ENCODE measurements at places on chromosomes 3 and 15.

DNA sequence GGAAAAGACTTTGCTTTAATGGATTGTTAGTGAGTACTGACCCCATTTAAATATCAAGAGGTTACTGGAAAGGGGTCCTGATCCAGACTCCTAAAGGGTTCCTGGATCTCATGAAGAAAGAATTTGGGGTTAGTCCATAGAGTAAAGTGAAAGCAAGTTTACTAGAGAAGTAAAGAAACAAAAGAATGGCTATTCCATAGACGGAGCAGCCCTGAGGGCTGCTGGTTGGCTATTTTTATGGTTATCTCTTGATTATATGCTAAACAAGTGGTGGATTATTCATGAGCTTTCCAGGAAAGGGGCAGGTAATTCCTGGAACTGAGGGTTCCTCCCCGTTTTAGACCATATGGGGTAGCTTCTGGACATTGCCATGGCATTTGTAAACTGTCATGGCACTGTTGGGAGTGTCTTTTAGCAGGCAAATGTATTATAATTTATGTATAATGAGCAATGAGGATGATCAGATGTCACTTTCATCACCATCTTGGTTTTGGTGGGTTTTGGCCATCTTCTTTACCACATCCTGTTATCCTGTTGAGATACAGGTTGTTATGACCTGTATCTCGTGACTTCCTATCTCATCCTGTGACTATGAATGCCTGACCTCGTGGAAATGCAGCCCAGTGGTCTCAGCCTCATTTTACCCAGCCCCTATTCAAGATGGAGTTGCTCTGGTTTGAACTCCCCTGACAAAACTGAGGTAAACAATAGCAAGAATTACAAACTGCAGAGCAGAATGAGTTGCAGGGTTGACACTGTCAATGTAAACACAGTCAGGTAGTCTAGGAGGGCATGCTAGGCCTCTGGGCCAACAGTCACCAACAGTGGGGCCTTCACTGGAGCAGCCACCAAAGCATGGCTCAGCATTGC, 10.3 kb upstream of the GPR160 start:
- no peak for DNase-seq

- no peak for DNase-seq
Measured at GRCh38 chr3:179949412-179949811, 87.3 kb downstream of the PEX5L start.

GRCh38 chr3:97264180-97264579, 449.8 kb downstream of the EPHA6 start:
- no peak for DNase-seq

DNA sequence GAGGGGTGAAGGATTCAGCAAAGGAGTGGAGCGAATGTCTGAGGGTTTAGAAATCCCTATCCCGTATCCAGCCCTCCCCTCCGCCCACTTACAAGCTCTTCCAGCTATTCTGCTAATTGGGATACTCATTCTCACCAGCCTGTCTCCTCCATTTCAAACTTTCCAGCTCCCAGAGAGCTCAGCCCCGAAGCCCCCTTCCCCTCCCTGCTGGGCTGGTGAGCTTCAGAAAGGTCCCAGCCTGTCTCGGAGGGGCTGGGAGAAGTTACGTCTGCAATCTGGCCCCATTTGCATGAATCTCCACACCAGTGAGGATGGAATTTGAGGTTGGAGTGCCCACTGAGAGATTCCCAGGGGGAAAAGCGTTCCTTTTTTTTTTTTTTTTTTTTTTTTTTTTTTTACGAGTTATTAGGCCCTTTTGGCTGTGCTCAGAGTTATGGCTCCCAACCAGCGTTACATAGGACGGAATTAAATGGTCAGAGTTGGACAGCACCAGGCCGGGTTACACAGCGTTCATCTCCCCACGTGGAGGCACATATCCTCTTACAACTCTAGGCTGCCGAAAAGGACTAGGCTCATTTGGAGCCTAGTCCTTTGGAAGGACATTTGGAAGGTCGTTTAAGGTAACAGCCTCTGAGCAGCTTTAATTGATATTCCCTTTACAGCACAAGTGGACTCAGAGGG, 34.6 kb downstream of the FGD5 start:
- no peak for DNase-seq

GRCh38 chr15:41957021-41957897, 15.1 kb downstream of the EHD4 start:
- DNase-seq = no peak

DNA sequence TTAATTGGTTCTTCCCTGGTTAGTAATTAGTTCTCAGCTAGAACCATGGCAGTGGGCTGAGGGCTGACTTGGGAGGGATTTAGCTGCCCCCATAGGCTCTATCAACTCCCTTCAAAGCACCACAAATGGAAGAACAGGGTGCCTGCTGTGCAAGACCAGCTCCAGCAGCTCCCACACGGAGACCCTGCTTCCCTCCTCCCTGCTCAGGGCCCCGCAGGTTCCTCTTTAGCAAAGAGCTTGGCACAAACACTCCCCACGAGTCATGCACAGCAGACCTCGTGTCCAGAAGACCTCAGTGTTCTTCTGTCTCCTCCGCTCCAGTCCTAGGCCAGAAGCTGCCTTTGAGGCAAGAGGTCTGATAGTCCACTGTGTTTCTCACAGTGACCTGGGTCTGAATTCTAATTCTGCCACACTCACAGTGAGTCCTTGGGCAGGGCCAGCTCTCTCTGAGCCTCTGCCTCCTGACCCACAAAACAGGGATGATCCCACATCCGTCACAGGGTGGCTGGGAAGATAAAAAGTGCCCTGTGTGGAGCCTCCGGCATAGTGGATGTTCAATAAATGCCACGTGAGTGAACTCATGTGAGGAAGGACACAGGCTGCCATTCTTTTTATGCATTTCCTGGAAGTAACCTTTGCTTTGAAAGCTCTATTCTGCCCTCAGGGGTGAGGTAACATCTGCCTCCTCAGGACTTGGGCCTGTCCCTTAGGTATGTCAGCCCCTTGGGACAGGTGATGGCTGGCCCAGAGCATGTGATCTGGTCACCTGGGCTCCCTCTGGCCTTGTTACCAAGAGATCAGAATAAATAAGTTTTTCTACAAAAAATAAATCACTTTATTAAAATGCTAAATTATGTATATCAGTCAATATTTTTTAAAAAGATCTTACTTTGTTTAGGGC, 7.6 kb downstream of the RAB6B start:
- DNase-seq = no peak

DNA sequence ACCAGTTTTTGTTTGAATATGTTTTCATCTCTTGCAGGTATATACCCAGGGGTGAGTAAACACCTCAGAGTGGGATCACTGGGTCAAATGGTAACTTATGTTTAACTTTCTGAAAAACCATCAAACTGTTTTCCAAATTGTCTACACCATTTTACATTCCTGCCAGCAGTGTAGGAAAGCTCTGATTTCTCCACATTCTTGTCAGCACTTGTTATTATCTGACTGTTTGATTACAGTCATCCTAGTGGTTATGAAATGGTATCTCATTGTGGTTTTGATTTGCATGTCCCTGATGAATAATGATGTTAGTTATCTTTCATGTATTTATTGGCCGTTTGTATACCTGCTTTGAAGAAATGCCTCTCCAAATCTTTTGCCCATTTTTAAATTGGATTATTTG, 13.8 kb downstream of the FSD2 start:
- no peak for DNase-seq

DNA sequence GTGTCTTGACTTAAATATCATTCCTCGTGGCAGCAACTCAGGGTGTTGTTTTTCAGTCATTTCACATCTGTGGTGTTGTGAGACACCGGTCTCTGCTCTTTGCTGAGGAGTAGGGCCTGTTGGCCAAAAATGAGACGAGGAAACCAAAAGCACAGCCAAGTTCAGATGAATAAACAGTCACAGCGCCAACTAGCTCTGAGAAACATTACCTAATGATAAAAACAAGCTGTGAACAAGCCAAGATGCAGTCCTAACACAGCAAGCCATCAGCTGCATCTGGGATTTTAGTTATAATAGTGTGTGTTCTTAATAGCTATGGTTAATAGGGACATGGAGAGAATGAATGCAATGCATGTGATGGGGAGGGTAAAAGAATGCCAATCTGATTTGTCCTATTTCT, 843.4 kb upstream of the DPPA4 start:
- DNase-seq = no peak

- no peak for DNase-seq
Measured at GRCh38 chr15:101038327-101039003, 119.3 kb downstream of the LRRK1 start.

DNA sequence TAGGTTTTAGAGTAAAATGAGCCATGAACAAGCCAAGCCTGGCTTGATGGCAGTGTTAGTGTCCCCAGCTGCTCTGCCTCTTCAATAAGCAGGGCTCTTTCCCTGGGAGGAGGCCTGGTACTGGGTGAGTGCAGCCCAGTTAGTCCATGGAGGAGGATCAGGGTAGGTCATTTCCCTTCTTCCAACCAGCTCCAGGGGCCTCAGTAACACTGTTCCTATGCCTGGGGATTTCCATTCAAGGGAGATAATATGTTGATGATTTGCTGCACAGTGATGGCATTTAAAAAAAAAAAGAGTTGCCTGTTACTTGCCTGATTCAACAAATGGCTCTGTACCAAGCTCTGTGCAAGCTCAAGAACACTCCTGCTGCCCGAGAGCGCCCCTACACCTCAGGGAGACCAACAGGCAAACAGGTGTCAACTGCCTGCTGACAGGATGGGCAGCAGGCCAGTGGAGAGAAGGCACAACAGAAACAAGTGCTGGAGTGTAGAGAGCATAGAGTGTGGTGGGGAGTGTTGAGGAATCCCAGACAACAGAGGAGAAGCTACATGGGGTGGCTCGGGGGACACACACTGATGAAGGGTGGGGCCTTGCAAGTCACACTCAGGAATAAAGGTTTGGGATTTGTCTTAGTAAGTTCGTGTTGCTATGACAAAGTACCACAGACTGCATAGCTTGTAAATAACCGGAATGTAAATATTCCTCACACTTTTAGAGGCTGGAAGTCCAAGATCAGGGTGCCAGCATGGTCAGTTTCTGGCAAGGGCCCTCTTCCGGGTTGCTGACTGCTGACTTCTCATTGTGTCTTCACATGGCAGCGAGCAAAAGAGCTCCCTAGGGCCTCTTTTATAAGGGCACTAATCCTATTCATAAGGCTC, 78.6 kb upstream of the PXYLP1 start:
- DNase-seq = no peak

GRCh38 chr3:136831461-136831860, 12.5 kb downstream of the SLC35G2 start:
- no peak for DNase-seq

GRCh38 chr15:82047453-82048400, 1.9 kb upstream of the MEX3B start:
- no peak for DNase-seq

DNA sequence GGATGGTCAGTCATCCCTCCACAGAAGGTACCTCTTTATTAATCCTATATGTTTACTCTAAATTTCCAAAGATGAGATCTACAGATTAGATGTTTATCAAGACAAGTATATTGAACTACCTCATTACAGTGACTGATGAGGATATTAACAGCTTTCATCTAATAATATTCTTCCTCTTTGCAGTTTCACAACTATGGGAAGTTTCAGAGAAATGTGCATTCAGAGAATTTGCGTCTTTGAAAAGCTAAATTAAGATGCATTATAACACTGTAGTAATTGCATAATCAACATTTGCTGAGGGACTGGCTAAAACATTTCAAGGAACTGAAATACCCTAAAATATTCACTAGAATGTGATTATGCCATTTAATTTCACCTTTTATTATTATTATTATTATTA, 46.7 kb downstream of the MCF2L2 start:
- DNase-seq = no peak

DNA sequence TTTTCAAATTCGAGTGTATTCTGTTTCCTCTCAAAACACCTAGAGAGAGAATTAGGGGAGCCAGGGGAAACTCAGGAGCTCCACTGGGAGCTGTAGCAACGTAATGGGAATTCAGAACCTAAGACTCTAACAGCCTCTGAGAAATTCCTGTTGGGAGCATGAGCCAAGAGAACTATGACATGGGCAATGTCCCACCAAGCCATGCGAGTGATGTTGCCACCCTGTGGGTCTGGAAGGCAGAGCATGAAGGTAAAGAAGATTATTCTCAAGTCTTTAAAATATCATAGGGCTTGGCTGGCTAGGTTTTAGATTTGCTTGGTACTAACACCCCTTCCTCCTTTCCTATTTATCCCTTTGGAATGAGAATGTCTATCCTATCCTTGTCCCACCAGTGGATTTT, 392.6 kb upstream of the ADAMTS9 start:
- DNase-seq = no peak

DNA sequence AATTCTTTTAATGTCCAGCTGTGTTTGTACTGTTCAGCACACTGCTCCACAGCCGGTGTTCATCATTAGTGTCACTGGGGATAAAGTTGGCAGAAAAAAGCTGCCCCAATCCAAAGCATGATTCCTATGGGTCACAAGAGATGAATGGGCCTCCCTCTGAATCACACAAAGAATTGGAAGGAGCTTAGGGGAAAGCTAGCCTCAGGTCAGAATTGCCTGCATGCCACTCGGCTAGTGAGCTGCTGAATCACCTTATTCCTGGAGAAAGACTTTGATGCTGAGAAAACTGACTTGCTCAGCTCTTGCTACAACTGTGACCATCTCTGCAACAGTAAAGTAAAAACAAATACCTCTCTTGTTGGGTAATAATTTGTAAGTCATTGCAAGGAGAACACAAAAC, 3.5 kb downstream of the CCK start:
- no peak for DNase-seq

GRCh38 chr3:25119682-25120081, 308.4 kb upstream of the RARB start:
- DNase-seq = no peak

DNA sequence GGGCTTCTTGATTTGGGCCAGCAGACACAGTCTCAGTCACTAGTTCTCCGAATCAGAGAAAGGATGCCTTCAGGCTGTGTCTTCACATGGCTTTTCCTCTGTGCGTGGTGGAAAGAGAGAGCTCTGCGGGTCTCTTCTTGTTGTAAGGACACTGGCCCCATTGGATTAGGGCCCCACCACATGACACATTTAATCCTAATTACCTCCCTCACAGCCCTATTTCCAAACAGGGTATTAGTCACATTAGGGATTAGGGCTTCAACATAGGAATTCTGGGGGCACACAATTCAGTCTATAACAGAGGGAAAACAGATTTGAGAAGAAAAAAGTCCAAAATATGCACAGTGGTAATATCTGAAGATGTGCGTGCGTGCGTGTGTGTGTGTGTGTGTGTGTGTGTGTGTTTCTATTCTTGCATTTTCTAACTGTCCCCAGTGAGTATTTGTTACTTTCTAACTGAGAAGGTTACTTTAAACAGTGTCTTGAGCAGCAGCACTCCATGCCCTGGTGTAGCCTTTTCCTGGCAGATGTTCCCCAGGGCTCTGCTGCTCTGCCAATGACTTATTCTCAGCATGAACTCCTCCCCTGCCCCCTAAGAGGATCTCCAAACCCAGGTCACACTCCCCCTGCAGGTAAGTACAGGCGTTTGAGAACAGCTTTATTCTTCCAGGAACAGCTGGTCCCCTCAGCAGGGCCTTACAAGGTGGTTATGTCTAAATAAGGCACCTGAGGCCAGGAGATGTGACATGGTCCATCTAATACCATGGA, 72.9 kb downstream of the RPL39L start:
- no peak for DNase-seq

- no peak for DNase-seq
Measured at GRCh38 chr3:100754563-100755334, 45.5 kb downstream of the TFG start.
